Left forelimb (tissue), 1 donor: ENCODE measurements at places on chromosomes 7 and 10.

GRCh38 chr10:15336211-15336610 is 34.9 kb downstream of the FAM171A1 start:
- DNase-seq = no peak

DNA sequence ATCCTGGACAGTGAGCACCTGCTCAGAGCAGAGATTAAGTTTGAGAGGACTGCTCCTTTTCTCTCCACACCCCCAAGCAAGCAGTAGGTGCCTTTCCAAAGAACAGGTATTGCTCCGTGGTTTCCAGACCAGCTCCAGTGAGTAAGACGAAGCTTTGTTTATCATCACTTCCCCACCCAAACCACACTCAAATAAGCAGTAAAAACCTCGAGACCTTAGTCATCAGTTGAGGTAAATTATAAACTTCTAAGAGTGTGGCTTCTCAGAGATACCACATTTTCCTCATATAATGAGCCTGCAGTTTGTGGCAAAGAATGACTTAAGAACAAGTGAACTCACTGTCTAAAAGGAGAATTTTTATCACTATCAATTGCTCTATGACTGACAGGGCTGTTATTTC is 50.0 kb upstream of the GRB10 start:
- DNase-seq = no peak

GRCh38 chr7:151110236-151110940 is 24.1 kb downstream of the AGAP3 start:
- no peak for DNase-seq

GRCh38 chr7:77667459-77668086 is 28.7 kb upstream of the RSBN1L start:
- no peak for DNase-seq

DNA sequence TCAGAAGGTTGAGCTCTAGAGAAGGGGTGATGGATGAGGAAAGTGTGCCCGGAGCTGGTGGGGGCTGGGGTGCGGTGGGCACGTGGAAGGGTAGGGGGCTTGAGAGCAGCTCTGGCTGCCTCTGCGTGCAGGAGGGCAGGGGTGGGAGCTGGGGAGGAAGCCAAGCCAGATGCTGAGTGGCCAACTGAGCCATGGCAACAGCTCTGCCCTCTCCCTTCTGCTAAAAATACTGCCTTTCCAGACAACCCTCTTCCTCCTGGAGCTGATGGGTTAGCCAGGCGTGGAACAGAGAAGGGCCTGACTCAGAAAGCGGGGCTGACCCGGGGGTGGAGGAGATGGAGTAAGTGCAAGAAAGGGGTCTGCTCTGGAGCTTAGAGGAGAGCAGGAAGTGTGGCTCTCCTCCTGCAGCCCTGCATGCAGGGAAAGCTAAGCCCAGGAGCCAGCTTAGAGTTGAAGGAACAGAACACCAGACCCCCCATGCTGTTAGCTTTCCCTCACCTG is 114.6 kb upstream of the AGK start:
- no peak for DNase-seq

DNA sequence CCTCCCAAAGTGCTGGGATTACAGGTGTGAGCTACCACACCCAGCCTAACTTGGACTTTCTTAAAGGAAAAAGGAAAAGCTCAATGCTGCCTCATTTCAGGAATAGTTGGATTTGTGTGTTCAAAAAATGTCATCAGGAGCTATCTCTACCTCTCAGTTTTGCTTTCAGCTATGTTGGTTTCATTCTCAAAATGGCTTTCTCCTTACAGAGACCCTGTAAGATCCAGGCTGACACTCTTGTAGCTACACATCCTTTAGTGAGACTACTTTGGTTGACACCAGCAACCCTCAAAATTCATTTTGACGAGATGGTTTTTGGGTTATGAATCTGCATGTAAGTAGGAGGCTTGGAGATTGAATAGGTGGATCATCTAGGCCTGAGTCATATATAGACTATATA is 269.7 kb upstream of the SORCS1 start:
- DNase-seq = no peak

- no peak for DNase-seq
Measured at GRCh38 chr10:15842556-15843169, 17.6 kb downstream of the MINDY3 start.

DNA sequence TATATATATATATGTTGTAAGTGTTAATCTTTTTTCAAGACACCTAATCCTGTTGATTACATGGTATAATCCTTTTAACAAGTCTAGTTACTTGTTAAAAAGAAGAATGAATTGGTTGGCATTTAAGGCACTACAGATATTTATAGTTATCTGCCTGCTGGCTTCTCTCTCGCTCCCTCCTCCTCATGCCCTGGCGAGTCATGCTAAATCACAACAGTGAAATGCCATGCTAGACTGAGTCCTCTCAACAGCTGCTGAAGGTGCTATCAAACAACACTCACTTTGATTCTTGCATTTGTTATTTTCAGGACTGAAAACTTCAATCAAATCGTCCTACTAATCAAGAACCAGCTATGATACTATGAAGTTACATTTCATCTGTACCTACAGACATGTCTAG is 15.4 kb downstream of the NRAP start:
- no peak for DNase-seq

DNA sequence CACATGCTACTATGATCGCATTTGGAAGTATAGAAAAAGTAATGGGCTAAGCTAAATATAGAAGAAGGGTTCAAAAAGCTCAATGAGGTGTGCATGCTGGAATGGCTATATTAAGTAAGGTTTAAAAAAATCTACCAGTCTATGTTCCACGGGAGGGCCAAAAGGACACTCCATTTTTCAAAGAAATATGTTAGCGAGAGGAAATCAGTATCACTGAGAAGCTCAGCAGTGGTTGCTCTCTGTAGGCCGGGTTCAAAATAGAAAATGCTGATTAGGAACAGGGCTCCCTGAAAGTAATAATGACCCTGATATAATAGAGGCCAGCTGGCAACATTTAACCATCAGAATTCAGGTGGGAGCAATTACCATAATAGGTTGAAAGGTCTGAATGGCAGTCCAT is 224.5 kb upstream of the SEMA3E start:
- DNase-seq = no peak

GRCh38 chr7:156466272-156466671 is 174.3 kb upstream of the RNF32 start:
- no peak for DNase-seq

- DNase-seq = no peak
Measured at GRCh38 chr7:14419531-14419930, 430.1 kb upstream of the ETV1 start.

- DNase-seq = no peak
Measured at GRCh38 chr10:113182154-113182553, 232.1 kb downstream of the TCF7L2 start.

DNA sequence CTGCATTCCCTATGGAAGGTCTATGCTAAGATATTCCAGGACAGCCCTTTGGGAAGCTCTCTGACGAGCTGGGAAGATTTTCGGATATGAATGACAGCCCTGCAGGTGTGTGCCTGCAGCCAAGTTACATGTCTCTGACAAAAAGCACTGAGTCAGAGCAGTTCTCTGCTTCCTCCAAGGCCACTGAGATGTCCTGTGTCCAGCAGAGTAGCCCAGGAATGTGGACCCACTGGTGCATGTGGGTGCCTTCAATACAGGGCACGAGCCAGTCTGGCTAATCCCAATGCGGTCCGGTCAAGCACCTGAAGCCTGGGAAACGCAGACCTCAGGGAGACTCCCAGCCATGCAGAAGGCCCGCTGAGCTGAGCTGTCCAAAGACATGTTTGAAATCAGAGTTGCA is 565.7 kb downstream of the TCERG1L start:
- DNase-seq = peak; percentile 55

DNA sequence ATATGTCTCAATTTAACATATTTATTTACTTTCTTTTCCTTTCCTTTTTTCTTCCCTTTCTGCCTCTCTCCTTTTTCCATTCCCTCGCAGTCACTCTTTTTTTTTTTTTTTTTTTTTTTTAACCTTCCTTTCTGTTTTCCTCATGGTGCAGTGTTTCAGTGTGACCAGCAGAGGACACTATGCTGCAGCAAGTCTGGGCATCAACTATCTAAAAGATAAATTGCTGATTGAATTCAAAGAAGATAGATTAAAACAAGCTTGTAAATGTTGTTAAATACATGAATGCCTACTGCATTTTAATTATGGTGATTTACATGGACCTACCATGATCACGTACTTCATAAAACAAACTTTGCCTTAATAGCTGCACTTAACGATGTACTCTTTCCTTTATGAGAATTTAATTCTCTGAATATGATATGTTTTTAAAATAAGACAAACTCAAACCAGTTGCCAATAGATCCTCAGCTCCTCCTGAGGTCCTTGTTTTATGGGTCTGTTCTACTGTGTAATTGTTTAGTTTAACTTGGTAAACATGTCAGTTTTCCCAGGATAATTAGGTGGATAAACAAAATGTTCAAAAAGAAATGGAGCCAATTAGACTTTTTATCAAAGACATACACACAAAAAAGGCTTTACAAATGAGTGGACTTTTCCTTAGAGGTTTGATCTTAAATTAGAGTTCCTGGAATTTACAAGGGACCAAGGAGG is 101.0 kb upstream of the AGR3 start:
- DNase-seq = no peak

DNA sequence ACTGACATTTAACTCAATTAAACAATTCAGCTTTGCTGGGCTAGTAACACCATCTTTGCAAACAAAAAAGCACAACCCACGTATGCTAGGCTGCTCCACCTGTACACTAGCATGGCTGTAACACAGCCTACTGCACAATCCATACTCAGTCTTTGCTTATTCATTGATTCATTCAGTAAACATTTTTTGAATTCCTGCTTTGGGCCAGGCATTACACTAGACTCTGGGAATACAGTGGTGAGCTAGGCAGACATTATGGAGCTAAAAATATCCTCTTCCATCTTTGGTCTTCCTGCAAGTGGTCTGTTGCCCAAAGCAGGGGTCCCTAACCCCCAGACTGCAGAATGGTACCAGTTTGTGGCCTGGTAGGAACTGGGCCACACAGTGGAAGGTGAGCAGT is 9.9 kb downstream of the CNNM1 start:
- DNase-seq = no peak

DNA sequence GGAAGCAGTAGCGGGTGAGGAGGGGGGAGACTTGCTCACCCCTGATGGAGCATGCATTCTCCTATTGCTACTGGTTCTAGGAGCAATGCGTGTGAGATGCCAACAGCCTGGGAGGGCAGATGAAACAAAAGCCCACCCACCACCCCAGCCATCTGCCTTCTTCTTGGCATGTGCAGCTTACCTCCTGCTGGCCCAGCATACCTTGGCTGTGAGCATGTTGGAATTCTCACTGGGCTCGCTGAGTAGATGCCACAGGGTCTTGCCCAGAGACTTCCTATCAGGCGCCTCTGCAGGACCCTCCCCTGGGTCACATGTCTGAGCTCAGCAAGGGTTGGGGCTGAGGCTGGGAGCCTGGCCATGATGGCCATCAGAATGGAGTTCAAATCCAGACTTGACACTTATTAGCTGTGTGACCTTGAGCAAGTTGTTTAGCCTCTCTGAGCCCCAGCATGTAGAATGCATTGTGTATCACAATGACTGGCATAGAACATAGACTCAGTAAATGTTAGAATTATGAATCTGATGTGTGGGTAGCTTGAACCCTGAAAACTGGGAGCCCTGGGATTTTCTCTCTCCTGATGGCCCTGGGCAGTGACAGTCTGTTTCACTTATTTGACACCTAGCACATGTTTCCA is 38.2 kb downstream of the CDH23 start:
- peak; percentile 51 for DNase-seq

- no peak for DNase-seq
Measured at GRCh38 chr10:27482984-27483956, 20.8 kb upstream of the RAB18 start.

- DNase-seq = no peak
Measured at GRCh38 chr10:43037440-43037839, 39.4 kb upstream of the RET start.

- DNase-seq = no peak
Measured at GRCh38 chr7:21345361-21345760, 82.5 kb upstream of the SP4 start.

DNA sequence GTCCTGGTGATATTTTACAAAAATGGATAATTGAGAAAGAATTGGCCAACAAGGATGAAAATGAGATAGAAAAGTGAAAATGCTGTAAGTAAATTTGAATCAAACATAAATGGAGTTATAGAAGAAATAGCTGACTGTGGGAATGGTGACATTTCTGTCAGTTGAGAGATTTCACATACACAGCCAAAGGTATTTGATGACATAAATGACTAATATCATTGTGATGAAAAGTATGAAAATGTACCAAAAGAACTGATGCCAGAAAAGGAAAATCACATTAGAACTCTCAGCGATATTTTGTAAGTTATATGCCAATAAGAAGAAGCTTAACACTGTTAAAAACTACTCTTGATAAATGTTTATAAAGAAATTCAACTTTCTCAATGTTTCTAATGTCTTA is 54.9 kb downstream of the TFPI2 start:
- no peak for DNase-seq

DNA sequence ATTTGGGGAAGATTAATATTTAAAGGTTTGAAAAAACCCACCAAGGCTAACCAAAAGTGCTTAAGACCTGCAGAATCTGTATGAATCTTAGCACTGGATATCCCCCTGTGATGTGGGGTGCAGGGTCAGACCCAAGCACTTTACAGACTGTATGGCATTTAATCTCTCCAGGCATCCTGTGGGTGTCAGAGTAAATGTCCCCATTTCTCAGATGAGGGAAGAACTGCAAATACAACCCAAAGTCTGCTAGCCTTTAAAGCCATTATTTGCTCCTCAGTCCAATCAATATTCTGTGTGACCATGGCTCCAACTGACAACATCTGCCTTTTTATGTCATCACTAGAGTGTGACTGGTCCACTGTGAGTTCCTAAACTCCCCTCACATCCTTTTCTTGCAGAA is 10.0 kb upstream of the MBL2 start:
- no peak for DNase-seq

- no peak for DNase-seq
Measured at GRCh38 chr7:142963993-142964392, 1.8 kb upstream of the KEL start.

GRCh38 chr10:127216786-127217185 is 20.4 kb upstream of the INSYN2A start:
- DNase-seq = no peak

- no peak for DNase-seq
Measured at GRCh38 chr7:93958216-93958615, 36.7 kb downstream of the GNG11 start.

DNA sequence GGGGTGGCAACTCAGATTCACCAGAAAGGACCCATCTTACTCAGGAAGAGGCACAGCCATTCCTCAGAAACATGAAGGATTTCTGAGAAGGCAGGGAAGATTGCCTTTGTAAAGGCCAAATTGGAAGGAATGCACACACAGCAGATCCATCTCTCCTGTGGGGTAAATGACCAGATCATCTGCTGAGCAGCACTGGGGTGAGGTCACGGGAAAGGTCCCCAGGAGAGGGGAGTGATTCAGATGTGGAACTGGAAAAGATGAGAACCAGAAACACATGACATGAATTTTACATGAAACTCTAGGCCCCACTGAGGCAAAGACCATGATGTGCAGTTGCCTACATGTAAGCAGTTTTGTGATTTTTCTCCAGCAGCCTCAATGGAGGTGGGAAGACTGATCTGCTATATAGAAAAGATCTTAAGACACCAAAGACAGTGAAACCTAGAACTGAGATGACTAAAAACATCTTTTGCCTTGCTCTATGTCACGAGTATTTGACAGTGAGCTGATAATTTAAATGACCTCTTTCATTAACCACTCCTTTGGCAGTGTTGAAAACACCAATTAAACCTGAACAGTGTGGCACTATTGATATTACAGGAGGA is 91.6 kb downstream of the AMPH start:
- no peak for DNase-seq
